ENCODE measurements at places on chromosomes 13 and 19.

DNA sequence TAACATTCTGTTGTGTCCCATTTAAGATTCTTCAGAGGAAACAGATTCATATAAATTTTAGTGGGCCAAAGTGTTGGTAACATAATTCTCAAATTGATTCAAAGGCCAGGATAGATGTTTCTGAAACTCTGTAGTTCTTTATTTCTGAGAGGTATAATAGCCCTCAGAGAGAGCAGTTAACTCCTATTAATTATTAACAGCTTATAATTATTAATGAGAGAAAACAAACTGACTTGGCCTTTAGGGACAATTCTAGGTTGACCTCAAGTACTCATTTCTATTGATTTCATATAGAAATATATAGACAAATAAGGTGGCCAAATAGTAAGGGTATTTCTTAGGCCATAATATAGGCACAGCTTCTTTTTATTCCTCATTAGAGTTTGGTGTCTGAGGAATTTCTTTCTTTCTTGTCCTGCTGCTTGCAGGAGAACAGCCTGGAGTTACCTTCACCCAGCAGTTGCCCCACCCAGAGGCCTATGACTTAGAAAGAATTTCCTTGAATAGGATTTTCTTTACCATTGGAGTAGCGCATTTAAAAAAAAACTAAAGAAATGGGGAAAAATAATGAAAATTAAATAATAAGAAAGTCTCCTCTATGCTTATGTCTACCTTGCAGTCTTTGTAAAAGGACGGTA, 1430.1 kb upstream of the SPRY2 start:
- no peak for DNase-seq

DNA sequence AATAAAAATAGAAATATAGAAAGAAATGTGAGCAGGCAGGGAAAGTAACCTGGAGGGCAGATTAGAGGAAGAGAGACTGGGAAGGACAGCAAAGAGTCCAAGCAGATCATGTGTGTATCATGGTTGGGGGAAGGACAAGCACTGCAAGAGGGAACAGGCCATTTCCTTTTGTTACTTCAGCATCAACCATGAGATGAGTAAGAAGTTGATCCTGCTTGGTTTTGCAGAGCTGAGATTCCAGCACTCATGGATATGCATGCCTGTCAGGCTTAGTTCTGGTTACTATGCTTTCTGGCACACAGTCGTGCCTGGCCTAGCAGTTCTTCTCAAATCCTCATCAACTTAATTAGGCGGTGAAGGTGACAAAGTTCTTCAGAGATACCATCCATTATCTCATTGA, 18.1 kb downstream of the NALCN start:
- DNase-seq, result no peak

DNA sequence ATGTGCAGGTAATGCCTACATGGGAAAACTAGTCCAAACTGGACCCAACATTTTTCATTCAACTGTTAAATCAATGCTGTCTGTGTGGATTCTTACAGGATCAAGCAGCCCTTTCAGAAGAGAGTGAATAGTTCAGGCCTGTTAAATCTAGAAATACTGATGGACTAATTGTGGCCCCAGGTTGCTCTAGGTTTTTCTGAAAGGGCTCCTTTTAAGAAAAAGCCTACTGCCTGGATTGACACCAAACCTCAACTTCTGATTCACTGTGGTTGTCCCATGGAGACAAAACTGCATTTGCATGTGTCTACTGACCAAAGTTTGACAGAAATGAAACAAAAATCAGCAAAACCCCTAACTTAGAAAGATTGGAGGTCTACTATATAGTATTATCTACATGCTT, 437.0 kb downstream of the KLF12 start:
- no peak for DNase-seq

GRCh38 chr19:29569038-29569911, 36.8 kb upstream of the POP4 start:
- no peak for DNase-seq

DNA sequence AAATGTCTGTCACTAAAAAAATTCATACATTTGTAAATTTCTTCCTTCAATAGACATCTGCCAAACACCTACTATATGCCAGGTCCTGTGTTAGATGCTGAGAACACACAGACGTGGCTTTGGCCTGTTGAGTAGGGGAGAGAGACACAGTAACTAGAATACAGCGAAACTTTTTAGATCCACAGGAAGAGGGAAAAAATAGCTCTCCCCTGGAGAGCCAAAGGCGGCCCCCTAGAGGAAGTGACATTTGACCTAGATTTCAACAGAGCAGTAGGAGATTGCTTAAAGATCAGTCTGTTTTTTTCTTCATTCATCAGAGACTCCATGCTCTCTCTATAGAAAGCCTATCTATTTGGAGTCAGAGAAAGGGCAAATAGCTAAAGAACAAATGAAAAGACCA, 11.3 kb downstream of the LCP1 start:
- DNase-seq, result peak; percentile 54

DNA sequence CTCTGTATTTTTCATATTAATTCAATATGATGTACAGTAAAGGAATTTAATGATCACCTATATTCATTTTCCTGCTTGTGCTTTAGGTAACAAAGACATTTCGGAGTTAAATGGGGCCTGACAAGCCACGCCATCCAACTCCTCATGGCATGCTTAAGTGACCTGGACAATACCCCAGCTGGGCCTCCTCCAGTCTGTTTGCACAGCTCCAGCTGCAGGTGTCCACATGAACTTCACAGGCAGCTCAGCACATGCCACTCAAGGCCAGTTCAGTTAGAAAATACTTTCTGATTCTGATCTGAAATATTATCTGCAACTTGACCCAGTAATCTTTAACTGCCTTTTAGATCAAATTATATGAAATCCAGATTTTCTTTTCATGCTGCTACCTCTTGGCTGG, 89.6 kb upstream of the SLC15A1 start:
- no peak for DNase-seq

- no peak for DNase-seq
Observed at GRCh38 chr13:84672616-84673015, 790.3 kb upstream of the SLITRK1 start.

- DNase-seq, result no peak
Observed at GRCh38 chr19:15508035-15508710, at the start of gene CYP4F22. TSS of gene CYP4F22 (plus strand) at chr19:15508525. CDS start at chr19:15525337, 16,812 bp downstream.

DNA sequence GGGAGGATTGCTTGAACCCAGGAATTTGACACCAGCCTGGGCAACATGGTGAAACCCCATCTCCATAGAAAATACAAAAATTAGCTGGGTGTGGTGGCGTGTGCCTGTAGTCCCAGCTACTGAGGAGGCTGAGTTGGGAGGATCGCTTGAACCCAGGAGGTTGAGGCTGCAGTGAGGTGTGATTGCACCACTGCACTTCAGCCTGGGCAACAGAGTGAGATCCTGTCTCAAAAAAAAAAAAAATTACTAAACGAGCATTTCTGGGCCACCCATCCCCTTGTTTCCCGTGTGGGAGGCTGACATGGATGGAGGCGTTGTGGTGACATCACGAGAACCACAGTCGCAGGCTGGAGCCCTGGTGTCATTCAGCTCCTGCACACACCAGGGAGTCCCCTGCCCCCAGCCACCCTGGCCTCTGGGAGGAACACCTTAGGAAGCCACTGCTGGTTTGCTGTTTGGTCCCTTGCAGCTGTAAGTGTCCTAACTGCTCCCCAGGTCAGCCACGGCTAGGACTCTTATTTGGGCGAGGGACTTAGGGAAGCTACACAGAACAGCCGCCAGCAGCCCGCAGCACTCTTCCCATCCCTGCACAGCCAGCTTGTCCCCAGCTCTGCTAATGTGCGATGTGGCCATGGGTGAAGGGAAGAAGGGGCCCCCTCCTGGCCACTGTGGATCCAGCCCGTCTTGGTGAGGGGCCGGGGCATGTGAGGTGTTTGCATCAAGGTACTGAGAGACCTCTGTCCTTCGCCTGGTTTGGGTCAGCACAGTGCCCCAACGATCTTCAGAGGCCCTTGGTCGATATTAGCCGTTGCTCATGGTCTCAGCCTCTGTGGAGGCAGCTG, 12.7 kb downstream of the NKPD1 start:
- DNase-seq, result no peak

DNA sequence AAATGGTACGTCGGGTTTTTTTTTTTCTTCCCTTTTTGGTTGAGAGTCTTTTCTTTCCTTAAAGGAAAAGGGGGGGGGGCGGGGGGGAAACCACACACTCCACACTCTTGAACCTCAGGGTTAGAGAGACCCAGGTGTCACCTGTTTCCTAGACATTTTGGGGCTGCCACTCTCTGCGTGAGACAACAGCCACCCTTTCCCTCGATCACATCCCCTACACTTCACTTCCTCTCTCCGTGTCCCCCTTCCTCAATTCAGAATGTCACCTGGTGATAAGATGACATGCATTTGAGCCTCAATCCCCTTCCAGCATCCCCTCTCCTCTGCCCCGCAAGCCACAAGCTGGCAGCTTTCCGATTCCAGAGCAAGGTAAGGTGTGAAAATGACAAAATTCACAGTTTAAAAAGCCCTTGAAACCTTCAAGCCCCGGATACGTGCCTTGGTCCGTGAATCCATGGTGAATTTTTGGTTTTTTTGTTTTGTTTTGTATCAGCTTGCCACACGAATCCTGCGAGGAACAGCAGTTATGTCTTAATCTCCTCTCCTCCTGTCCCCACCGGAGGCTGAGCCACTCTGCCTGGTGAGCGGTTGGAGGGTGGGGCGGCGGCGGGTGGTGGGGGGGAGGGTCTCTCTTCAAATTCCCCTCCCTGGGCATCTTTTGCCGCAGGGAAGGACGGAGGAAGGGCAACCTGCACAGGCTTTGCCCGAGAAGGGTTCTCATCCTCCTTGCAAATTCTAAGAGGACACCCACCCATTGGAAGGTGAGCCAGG, 4.2 kb downstream of the PTPRS start:
- no peak for DNase-seq

- DNase-seq, result no peak
Observed at GRCh38 chr19:15841875-15842569, 26.6 kb upstream of the OR10H1 start.

DNA sequence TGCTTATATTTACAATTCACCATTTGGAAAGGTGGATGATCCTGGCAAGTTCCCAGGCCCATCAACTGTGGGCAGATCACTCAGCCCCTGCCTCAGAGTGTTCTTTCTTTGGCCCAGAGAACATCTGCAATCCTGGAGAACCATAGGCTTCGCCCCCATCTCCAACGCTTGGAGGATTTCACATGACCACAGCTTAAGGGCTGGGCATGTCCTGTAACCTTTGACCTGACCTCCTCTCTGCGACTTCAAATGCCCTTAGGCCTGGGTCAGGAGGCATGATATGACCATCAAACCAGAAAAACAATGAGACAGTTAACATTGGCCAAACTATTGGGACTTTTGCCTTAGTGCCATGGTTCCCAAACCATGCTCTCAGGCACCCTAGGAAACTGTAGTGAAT, 7.2 kb upstream of the MBNL2 start:
- no peak for DNase-seq

DNA sequence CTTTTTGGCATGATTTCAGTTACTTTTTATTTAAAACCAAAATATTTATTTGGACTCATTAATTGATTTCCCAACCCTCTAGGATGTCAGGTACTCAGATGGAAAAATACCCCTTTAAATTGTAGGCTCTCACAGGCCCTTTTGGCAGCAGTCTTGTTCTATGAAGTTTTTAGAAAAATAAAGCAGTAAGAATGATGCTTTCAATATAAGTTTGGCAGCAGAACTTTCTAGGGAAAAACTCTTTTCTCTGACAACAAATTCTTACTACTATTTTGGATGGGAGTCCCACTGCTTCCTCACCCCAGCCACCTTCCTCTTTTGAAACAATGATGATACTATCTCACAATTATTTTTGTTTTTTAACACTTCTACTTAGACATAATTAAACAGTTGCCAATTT, 581.6 kb upstream of the SGCG start:
- DNase-seq, result no peak

- no peak for DNase-seq
Observed at GRCh38 chr19:33685541-33685940, 63.8 kb downstream of the CHST8 start.

DNA sequence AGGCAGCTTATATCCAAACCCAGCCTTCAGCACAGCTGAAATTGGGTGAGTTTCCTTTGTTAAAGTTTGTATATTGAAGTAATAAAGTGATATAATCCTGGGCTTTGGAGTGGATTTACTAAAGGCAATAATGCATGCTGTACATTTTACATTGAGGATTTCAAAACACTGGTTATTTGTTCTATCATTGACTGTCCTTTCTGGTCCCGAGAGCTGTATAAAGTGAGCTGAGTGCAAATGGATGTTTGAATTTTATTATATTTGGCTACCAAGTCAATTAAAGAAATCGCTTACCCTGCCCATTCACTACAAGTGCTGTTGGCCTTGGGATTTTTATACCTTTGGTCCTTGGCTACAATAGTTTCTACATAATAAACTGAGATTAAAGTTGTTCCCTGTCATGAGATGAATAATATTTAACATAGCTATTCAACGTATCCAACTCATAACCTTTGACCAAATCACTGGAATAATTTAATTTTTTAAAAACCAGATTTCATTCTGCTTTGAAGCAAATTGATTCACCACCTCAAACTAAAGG, 207.9 kb downstream of the KLF5 start:
- no peak for DNase-seq

DNA sequence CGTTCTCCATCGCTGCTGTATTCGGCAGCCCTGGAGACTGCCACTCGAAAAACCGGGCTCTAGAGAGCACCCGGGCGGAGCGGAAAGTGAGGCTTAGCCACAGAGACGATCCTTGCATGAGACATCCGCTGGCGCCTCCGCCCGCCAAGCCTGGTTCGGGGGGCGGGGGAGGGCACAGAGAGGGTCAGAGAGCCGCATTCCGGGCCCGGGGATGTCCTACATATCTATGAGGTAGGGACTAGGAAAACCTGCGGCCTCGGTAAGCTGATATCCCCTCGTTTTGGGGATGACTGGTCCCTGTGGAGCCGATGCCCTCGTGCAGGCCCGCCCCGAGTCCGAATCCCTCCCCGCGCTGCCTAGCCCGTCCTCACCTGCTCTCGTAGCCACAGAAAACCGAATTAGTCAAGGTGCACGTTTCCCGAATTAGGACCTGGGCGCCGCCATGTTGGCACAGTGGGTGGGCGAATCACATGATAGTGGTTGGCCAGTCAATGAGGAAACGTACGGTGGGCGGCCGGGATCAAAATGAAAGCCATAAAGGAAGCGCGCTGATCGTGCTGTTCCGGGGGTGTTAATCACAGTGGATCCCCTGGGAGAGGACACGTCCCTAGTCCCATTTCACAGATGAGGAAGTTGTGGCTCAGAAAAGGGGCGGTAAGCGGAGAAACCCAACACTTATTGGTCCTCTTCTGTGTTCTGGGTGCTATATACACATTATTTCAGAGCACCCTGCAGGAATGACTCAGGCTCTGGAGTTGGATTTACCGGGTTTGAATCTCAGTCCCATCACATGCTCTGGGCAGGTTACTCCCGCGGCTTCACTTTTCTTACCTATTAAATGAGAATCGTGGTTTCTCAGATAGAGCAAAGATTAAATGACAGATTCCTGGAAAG, at the start of gene TRMT1:
Gene TRMT1, minus strand, starts transcription at position 459 of the 894 bp plus-strand sequence. Its CDS starts 341 bp downstream, at position 118.
- DNase-seq, result peak; percentile 88

GRCh38 chr13:74136084-74136658, 2.0 kb upstream of the KLF12 start:
- DNase-seq, result peak; percentile 42

Measured in pons (tissue), 1 donor.